ENCODE measurements at places on chromosomes 12 and 14.

DNA sequence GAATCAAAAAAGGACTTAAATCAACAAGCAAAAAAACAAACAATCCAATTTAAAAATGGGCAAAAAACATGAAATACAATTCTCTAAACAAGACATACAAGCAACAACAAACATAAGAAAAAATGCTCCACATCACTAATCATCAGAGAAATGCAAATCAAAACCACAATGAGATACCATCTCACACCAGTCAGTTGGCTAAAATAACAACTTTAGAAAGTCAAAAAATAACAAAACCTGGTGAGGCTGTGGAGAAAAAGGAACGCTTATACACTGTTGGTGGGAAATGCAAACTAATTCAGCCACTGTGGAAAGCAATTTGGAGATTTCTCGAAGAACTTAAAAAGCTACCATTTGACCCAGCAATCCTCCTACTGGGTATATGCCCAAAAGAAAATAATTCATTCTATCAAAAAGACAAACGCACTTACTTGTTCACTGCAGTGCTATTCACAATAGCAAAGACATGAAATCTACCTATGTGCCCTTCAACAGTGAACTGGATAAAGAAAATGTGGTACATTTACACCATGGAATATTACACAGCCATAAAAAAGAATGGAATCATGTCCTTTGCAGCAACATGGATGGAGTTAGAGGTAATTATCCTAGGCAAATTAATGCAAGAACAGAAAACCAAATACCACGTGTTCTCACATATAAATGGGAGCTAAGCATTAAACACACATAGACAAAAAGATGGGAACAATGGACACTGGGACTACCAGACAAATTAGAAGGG lies 26.9 kb downstream of the PRKD1 start:
- DNase-seq, result no peak

- peak; percentile 39 for DNase-seq
These were observed 30.0 kb downstream of the GALNT4 start for GRCh38 chr12:89494411-89495231.

- no peak for DNase-seq
These were observed 106.2 kb downstream of the TMEM30B start for GRCh38 chr14:61174987-61175386.

DNA sequence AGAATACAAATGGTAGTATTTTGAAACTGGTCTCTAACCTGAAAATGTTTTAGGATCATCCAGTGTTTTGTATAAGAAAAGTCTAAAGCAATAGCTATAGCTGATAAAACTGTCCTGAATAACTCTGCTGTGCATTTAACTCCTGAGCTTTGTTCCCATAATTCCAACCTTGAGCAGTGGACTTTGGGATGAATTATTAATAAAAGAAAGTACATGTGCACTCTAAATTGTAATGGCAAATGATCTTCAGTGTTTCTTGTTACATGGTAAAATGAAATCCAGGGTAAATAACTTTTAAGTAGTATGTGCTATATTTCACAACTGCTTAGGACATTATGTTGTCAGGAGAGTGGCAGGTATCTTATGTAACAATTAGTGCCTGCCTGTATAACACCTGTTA lies 345.6 kb downstream of the SLC16A7 start:
- DNase-seq, result no peak

- DNase-seq, result peak; percentile 16
These were observed 38.0 kb downstream of the IQSEC3 start for GRCh38 chr12:104551-105081.

- DNase-seq, result no peak
These were observed 36.8 kb downstream of the RAB35 start for GRCh38 chr12:120079411-120080400.

GRCh38 chr12:104689635-104690034 lies 232.9 kb downstream of the CHST11 start:
- no peak for DNase-seq

- DNase-seq, result no peak
These were observed at the start of gene CCDC63 for GRCh38 chr12:110846615-110847566. Gene CCDC63 (plus strand): TSS chr12:110846987. CDS start chr12:110852955, 5,968 bp downstream.

GRCh38 chr14:105124823-105125222 lies 43.8 kb downstream of the JAG2 start:
- no peak for DNase-seq

DNA sequence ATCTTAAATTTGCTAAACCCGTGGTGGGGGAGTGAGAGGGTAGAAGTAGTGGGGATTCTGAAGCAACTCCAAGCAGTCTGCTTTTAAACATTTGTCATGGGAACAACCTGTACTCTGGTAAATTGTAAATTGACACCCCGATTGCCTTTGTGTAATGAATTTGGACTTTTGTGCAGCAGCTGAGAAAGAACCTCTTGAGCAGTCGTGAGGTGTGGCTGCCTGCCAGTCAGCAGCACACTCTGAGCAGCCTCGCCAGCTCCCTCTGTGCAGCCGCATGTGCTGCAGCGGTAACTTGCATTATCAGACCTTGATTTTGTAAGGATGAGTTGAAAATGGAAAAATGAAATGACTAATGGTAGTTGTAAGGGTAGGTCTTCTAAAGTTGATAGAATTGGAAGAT lies 74.3 kb downstream of the SUSD6 start:
- DNase-seq, result peak; percentile 24

DNA sequence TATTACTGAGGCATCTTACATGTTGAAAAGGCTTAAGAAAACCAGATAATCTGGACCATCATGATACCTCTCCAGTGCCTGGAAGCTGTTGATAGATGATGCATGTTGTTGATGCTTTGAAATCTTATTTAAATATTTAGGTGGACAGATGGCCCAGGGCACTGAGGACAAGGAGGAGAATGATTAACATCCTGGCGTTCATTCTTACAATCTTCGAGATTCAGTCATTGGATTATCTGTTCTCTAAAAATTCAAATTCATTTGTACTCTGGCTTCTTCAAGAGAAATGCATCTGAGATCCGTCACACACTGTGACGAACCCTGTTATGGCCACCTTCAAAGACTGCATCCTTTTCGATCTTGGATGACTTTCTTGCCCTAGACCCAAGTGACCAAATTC lies 121.3 kb upstream of the IGF1 start:
- no peak for DNase-seq

GRCh38 chr14:39422243-39422642 lies 10.0 kb downstream of the FBXO33 start:
- DNase-seq, result no peak

- DNase-seq, result no peak
These were observed 37.1 kb downstream of the LMO3 start for GRCh38 chr12:16568873-16569272.

- DNase-seq, result no peak
These were observed 67.0 kb downstream of the CRADD start for GRCh38 chr12:93743999-93744689.

- peak; percentile 40 for DNase-seq
These were observed 5.2 kb downstream of the SMAGP start for GRCh38 chr12:51265024-51265423.

GRCh38 chr14:39266525-39266870 lies 32.8 kb downstream of the MIA2 start:
- no peak for DNase-seq

DNA sequence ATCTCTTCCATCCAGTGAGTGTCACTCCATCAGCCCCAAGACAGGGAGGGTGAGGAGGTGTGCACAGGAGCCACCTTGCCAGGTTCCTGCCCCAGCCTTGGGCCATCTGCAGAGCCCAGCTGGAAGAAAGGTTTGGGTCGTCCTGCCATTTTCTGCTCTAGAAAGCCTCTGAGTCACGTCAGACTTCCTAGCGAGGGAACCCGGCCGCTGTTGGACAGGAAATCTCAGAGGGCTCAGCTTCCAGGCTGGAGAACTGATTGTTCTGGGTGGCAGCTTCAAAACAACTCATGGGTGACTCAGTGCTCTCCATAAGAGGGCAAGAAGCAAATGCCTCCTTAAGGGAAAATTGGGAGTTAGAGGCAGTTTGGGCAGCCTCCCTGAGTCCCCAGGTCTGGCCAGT lies 16.6 kb downstream of the HIP1R start:
- no peak for DNase-seq

GRCh38 chr12:4763549-4763948 lies 43.3 kb downstream of the GALNT8 start:
- DNase-seq, result no peak

DNA sequence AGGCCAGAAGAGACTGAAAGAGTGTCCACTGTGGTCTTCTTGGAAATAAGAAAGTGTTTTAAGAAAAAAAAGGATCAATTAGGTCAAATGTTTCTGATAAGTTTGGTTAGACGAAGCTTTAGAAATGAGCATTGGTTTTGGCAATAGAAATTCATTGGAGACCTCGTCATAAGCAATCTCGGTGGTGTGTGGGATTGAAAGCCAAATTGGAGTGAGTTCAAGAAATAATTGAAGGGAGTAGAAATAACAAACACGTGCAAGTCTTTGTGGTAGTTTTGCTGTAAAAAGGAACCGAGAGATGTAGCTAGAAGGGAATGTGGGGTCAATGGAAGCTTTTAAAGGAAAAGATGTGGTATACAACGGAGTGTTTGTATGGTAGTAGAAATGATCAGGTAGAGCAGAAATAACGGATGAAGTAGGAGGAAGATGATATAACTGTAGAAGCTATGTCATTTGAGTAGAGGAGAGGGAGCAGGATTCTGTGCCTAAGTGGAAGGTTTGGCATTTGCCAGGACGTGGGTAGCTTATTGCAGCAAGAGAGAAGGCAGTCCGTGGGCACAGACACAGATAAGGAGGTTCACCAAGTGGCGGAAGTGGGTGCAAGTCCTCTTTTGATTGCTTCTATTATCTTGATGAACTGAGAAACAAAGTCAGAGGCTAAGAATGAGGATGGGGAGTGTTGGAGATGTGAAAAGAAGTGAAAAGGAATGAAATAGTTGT lies 146.2 kb downstream of the DACT1 start:
- no peak for DNase-seq

- no peak for DNase-seq
These were observed 82.4 kb downstream of the PTPRR start for GRCh38 chr12:70838127-70838526.
